ENCODE measurements at places on chromosomes 13 and 19.

- H3K36me3 ChIP-seq: no peaks in the 10 kb centered on the region
- H3K27me3 ChIP-seq: no peaks in the 10 kb centered on the region
- H3K4me3 ChIP-seq: no peak overlapping the region
- no peak for DNase-seq
- no peak overlapping the region for H3K27ac ChIP-seq
- H3K4me1 ChIP-seq: peaks cover 4% of the 10 kb centered on the region
These were observed 23.5 kb downstream of the ZNF574 start for GRCh38 chr19:42099336-42099925.

DNA sequence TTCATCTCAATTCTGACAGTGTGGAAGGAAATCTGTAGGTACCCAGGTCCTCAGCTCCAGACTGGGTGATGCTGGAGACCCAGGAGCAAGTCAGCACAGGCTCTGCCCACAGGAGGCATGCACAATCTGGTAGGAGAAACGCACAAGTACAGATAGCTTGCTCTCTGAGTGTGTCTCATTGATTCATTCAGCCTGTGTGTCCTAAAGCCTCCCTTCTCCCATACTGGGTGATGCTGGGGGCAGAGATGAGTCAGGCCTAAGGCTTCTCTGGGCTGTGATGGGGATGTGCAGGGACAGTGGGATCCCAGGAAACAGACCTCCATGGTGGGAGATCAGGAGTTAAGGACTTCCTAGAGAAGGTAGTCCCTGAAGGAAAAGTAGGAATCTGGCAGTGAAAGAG lies 6.8 kb downstream of the ZNF526 start:
- no peaks in the 10 kb centered on the region for H3K27me3 ChIP-seq
- DNase-seq: no peak
- no peak overlapping the region for H3K4me3 ChIP-seq
- H3K36me3 ChIP-seq: peaks cover 17% of the 10 kb centered on the region
- H3K27ac ChIP-seq: no peak overlapping the region

DNA sequence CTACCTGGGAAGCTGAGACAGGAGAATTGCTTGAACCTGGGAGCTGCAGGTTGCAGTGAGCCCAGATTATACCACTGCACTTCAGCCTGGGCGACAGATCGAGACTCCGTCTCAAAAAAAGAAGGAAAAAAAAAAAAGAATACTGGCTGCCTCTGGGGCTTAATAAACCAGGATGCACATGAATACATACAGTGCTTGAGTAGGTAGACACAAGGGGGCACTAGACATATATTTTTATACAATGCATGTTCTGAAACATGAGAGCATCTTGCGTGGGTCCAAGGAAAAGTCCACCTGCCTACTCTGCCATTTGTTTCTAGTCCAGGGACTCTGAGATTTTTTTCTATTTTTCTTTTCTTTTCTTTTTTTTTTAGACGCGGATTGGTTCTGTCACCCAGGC lies 31.2 kb downstream of the KEAP1 start:
- no peaks in the 10 kb centered on the region for H3K36me3 ChIP-seq
- H3K4me1 ChIP-seq: no peaks in the 10 kb centered on the region
- no peak for DNase-seq
- no peaks in the 10 kb centered on the region for H3K27me3 ChIP-seq

DNA sequence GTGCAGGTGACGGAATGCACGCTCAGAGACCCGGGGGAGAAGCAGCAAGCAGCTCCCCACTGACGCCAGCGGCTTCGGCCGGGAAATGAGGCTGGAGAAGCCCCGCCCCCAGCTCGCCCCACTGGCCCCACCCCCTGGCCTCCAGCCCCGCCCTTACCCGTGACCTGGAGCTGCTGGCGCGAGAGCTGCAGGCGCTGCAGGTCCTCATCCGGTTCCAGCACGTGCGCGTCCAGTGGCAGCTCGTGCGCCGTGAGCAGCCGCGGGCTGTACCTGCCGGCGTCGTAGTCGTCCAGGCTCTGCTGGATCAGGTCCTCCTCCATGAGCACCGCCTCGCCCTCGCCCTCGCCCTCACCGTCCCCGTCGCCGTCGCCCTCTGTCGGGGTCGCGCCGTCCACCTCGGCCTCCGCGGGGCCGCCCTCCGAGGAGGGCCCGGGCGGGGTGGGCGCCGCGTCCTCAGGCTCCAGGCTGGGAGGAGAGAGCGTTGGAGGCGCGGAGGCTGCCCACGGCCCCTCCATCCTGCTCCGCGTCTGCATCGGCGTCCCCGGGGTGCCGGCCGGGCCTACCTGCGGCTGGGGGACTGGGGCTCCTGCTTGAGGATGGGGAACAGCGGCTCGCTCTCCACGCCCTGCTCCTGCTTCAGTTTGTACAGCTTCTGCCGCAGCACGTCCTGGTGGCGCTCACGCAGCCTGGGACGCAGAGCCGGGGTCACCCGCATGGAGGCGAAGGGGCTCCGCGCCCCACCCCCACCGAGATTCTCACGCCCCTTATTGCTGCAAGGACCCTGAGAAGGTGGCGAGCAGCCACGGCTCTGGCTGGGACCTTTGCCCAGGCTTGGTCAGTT lies 6.4 kb upstream of the TBXA2R start:
- no peaks in the 10 kb centered on the region for H3K36me3 ChIP-seq
- H3K27me3 ChIP-seq: no peaks in the 10 kb centered on the region
- H3K4me1 ChIP-seq: no peaks in the 10 kb centered on the region

- no peaks in the 10 kb centered on the region for H3K36me3 ChIP-seq
- DNase-seq: no peak
- H3K4me1 ChIP-seq: no peaks in the 10 kb centered on the region
- H3K4me3 ChIP-seq: no peak overlapping the region
- no peak overlapping the region for H3K27ac ChIP-seq
These were observed 352.7 kb upstream of the SGCG start for GRCh38 chr13:22828081-22828480.

DNA sequence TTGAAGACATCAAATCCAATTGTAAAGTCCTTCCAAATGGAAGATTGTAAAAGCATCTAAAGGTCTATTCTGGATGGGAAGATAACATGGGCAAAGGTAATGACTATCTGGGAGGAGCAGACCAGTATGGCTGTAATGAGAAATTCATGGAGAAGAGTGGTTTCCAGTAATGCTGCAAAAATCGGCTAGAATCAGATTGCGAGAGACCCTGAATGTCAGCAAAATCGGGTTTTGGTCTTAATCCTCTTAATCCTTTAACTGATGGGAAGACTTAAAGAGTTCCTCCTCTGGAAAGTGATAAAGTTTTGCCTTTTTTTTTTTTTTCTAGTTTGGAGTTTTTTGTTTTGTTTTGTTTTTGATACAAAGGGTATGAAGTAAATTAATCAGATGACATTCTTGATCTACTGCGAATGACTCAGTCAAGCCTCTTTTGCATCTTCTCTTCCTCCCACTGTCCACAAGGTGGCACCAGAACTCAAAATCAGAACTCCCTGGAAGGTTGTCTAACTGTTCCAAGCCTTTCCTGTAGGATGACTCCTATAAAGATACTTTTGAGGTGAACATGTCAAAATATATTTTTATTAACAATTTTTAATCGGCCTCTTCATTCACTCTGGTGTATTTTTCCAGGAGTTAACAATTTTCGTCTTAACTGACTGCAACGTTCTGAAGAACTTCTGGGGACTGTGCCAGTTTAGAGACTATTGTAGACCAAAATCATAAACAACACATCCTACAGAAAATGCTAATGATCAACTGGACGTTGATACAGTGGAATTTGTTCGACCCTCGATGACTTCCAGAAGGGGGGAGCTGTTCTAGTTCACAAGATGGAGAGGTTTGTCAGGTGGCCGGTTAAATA lies 213.3 kb upstream of the MIR17HG start:
- DNase-seq: peak; percentile 24
- no peaks in the 10 kb centered on the region for H3K27me3 ChIP-seq
- no peak overlapping the region for H3K27ac ChIP-seq
- H3K4me3 ChIP-seq: no peak overlapping the region

DNA sequence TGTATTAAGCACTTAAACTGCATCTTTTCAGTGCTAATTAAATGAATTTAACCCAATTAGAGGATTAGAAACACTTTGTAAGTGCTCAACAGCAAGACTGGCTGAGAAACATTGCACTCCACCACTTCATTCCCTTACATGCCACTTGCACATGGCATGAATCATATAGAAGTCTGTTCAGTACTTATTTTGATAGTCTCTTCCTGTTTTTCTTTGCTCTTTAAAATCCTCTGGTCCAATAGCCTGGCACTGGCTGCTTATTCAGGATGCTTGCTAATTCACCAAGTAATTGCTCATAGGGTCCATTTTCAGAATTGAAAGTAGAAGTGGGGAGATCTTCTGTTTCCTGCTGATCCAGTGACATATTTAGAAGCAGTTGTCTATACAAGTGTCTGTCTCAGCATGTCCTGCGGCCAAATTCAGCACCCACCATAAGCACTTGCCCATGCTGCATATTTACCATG lies 900.1 kb downstream of the PCDH9 start:
- H3K36me3 ChIP-seq: no peaks in the 10 kb centered on the region
- no peaks in the 10 kb centered on the region for H3K27me3 ChIP-seq
- DNase-seq: no peak
- H3K27ac ChIP-seq: no peak overlapping the region
- H3K4me3 ChIP-seq: no peak overlapping the region

- H3K27me3 ChIP-seq: no peaks in the 10 kb centered on the region
- no peaks in the 10 kb centered on the region for H3K36me3 ChIP-seq
- no peak overlapping the region for H3K4me3 ChIP-seq
- H3K27ac ChIP-seq: no peak overlapping the region
- DNase-seq: no peak
These were observed 4.7 kb upstream of the GSK3A start for GRCh38 chr19:42246922-42247639.
